ENCODE measurements at places on chromosomes 4 and X.

GRCh38 chr4:56130606-56131155, 181.9 kb downstream of the CEP135 start:
- DNase-seq = no peak

GRCh38 chr4:159722052-159722451, 619.2 kb downstream of the RAPGEF2 start:
- DNase-seq = no peak

DNA sequence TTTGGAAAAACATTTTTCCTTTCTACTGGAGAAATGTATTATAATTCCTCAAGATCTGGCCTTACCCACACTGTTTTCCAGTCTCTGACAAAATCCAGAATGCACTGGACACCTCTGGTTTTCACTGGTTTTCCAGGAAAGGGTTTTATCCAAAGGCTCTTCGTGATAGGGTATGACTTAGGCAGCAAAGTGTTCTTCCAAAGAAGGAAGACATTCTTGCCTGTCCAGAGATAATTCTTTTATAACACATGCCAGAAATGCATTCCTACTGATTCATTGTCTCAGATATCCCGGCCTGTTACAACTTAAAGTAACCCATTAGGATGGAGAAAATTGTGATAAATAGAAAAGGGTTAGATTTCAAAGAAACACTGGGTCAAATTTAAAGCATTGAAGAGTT, 2343.1 kb downstream of the PCDH7 start:
- DNase-seq = no peak

GRCh38 chrX:155767051-155767875, 113.9 kb upstream of the VAMP7 start:
- peak; percentile 85 for DNase-seq

DNA sequence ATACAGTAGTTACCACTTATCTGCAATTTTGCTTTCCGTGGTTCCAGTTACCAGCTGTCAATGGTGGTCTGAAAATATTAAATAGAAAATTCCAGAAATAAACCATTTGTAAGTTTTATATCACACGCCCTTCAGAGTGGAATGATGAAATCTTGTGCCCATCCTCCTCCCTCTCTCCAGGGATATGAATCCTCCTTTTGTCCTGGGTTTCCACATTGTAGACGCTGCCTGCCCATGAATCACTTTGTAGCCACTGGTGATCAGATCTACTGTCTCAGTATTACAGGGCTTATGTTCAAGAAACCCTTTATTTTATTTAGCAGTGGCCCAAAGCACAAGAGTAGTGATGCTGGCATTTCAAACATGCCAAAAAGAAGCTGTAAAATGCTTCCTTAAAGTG, 198.6 kb downstream of the KCNIP4 start:
- DNase-seq = no peak

- DNase-seq = peak; percentile 73
These were observed 69.6 kb upstream of the C4orf50 start for GRCh38 chr4:6087669-6088341.

DNA sequence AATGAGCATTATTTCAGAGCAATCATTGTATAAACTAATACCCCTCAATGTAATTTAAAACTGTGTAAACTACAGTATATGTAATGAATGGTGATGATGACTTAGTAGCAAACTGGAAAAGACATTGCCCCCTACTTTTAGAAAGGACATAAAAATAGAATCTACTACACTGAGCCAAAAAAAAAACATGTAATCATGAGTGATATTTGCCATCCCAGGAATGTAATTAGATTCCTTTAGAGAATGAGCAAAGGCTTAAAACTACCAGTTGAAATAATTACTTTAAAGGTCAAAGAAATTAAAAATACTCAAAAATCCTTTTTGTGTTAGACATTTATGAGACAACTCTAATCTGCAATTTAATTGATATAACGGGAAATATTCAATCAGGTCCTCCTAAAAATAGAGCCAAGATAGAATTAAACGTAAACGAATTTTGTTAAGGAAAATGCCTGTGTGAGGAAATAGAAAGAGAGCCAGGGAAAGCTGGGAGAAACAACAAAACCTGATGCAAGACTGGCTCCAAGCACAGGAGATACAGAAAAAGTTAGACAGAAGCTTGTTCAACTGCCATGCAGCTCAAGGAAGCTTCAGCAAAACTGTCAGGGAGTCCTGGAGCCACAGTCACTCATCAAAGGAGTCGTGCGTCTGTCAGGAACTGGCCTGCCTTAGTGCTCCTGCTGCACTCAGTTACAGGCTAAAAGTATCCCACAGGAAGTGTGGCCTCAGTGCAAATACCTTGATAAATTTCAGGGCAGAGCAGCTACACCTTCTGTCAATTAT, 655.7 kb upstream of the INTU start:
- no peak for DNase-seq

DNA sequence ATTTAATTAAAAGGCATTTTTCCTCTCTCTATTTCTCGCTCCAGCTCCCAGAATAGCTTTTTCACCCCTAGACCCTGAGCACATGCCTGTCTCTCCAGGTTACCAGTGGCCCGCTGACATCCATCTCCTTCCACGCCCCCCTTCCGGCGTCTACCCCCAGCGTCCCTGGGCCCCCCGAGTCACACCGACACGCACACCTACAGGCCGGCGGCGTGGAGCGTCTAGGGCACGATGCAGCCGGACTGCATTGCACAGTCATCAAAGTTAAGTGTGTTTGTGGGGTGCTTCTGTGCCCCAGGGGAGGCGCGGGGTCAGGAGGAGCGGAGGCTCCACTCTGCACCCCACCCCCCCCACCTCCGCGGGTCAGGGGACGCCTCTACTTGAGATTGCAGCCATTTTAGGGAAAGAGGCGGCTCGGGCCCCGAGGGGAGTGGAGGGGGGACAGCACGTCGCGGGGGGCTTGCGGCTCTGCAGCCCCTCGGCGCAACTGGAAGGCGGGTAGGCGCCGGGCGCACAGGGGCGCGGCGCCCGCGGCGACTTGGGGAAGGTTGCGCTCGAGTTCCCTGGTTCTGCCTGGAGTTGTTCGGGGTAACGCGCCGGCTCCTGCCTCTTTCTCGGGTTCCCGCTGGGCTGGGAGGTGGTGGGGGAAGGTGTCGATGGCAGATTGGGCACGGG, 112.7 kb downstream of the DHX15 start:
- DNase-seq = peak; percentile 62

- DNase-seq = no peak
These were observed 56.3 kb upstream of the CXCL8 start for GRCh38 chr4:73684097-73684496.

GRCh38 chr4:77196866-77197265, 39.9 kb downstream of the CCNG2 start:
- no peak for DNase-seq

- no peak for DNase-seq
These were observed 32.7 kb downstream of the NUDT6 start for GRCh38 chr4:122889726-122890125.

- DNase-seq = no peak
These were observed 15.1 kb upstream of the CAMK2D start for GRCh38 chr4:113776679-113777078.

All from eye (tissue), 1 donor.